ENCODE measurements at places on chromosomes 2 and 18.

DNA sequence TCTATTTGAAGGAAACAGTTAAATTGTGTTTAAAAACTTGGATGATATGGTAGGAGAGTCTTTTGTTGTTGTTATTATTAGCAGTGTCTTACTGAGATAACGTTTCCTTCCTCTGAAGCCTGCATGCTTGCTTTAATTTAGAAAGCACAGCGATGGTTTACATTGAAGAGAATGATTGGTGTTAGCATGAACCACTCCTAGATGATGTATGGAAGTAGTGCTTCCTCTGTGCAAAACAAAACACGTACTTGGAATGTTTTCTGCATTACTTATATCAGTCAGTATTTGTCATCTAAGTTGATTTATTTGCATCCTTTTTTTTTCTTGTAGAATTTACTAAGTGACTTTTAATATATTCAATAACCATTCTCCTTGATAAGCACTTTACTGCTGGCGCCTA, 89.0 kb downstream of the UGGT1 start:
- DNase-seq, result no peak

DNA sequence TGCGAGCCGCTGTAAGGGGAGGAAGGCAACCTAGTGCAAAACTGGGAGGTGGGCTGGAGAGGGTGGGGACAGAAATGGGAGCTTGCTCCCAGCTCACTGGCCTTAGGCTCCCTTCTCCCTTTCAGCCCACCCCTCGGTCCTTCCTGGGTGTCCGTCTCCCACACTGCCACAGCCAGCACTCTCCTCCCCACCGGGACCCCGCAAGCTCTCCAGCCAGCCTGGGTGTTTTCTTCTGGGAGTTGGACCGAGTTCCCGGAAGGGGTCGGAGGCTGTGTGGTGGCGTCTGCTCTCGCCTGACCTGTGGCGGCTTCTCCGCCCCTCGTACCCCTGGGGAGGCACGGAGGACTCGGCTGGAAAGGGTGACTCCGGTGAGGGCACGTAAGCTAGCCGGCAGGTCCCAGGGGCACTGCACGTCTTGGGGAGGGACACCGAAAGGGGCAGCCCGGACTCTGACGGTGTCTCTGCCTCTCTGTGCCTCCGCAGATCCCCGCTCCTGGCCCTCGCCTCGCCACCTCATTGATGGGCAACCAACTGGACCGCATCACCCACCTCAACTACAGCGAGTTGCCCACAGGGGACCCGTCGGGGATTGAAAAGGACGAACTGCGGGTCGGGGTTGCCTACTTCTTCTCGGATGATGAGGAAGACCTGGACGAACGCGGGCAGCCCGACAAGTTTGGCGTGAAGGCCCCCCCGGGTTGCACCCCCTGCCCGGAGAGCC, 1.1 kb downstream of the LRATD1 start:
- DNase-seq, result no peak

GRCh38 chr2:71243634-71244301, 16.9 kb upstream of the PAIP2B start:
- DNase-seq, result no peak

DNA sequence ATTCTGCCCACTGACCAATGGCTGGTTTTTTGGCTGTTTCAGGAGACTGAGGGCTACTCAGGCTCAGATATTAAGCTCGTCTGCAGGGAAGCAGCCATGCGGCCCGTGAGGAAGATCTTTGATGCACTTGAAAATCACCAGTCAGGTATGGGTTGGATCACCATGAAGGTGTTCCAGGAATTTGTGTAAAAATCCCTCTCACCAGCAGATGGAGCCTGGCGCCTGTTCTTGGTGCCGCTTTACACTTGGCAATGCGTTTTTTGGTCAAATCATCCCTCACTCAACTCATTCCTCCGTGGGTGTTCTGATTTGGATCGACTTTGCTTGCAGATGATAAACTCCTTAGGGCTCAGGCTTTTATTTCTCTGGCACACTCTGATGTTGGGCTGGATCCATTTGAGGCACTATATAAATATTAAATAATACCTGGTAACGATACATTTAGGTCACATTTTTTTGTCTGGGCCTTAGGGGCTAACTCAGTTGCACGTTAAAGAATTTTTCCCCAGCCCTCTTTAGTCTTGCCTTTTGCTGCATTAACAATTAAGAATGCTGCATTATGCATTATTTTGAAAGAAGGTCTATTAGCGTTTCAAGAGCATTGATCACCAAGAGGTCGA, 50.0 kb downstream of the HDHD2 start:
- peak; percentile 71 for DNase-seq

DNA sequence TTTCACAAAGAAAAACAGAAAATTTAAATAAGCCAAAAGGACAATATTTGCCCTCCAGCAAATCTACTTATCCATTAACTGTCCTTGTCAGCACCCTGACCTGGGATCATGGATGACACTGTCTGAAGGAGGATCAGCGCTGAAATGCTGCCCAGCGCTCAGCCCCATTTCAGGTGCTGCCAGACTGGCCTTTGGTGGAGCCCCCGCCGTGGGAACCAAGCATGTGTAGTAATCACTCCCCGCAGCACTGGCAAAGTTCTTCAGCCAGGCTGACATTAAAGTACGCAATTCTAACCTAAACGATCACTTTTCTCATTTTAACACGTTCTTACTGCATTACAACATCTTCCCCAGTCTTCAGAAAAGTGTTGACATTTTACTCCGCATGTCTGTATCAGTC, 108.6 kb upstream of the GPC1 start:
- DNase-seq, result no peak

- DNase-seq, result no peak
Measured at GRCh38 chr2:11874861-11875260, 128.4 kb downstream of the LPIN1 start.

GRCh38 chr2:148936857-148937450, 61.9 kb downstream of the KIF5C start:
- DNase-seq, result no peak

DNA sequence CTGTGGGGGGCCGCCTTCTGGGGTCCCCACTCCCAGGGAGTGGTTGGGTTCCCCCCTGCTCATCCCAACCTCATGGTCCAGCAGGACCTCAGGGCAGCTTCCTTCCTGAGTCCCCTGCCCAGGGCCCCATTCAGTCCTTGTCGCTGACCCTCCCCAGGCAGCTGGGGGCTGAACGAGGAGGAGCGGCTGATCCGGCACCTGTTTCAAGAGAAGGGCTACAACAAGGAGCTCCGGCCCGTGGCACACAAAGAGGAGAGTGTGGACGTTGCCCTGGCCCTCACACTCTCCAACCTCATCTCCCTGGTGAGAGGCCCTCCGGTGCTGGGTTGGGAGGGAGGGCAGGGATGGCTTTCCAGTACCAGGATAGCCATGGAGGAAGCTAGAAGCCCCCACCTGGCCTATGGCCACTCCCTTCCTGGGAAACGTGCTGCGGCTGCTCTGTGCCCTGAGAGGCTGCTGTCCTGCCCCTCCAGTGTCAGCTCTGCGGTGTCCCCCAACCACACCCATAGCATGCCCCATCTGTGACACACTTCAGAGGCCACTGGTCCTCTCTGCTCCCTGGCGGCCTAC, 497 bp downstream of the CHRND start:
- no peak for DNase-seq

- no peak for DNase-seq
Measured at GRCh38 chr2:166152064-166152463, 24.2 kb upstream of the SCN1A start.

DNA sequence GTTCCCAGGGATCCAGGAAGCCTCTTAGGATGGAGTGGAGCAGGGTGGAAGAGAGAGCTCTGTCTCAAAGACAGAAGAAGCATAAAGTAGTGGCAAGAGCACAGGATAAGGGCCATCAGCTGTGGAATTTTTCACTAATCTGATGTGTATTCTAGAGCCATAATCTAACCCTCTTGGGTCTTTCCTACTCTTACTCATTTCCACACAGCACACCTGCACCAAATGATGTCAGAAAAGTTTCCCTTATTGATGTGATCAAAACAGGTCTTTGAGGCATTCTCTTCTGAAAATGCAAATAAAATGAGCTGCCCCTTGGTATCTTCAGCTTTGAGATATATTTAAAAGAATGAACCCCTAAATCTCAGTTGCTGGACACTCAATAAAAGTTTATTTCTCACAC, 415.1 kb upstream of the CHST9 start:
- DNase-seq, result no peak

- DNase-seq, result no peak
Measured at GRCh38 chr2:3644246-3644525, 13.8 kb upstream of the ALLC start.

DNA sequence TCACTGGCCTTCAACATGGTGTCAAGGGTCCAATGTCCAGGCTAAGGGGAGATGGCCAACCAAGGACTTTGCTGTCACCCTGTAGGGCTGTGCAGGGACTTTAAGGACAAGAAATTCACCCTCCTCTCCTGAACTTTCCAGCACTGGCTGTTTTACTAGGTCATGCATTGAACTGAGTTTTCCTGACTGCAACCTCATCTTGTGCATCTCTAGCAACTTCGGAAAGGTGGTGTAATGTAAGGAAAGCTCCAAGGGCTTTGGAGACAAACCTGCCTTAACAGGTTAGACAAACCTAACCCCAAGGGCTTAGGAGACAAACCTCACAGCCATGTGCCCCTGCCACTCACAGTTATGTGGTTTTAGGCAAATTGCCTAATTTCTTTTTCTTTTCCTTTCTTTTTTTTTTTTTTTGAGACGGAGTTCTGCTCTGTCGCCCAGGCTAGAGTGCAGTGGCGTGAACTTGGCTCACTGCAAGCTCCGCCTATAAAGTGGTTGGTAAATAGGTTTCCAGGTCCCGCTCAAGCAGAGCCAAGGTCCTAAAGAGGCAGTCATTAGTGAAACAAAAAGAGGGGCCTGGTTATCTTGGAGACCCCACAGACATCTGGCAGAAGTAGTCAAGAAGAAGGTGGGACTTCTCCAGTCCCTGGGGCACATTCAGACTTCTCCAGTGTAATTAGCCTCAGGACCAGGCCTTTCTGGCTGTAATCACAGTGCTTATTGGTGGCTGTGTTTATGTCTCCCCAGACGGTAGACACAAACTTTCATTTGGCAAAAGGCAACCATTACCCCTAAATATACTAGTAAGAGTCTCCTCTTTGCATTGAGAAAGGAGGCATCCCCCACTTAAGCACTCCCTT, 37.6 kb upstream of the PMAIP1 start:
- DNase-seq, result no peak

DNA sequence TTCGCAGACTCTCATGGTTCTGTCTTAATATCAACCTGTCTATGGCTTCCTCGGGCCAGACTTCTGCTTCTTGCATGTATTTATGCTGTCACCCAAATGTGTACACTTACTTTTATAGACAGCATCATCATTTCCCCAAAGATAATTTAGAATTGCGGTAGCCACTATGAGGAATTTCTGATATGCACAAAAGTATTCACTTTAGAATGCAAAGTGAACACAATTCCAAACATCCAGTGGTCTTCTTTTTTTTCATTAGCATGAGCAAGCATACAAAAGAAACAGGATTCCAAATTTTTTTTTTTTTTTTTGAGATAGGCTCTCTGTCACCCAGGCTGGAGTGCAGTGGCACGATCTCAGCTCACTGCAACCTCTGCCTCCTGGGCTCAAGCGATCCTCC, 21.0 kb upstream of the MCFD2 start:
- DNase-seq, result no peak

DNA sequence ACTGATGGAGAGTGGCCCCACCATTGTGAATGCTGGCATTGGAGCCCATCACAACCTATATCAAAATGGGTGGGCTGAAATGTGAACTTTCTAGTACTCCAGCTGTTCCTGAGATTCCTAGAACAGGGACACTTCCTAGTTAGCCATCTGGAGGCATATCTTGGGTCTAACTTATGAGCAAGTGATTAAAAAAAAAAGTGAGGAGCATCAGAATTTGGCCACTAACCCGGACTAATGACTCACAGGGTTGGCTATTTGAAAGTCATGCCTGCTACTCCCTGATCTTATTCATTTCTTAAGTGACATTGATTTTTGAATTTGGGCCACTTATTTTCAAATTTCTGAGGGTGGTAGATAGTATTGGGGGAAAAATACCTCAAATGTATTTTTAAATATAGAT, 216.6 kb downstream of the HRH4 start:
- DNase-seq, result peak; percentile 79

- DNase-seq, result peak; percentile 73
Measured at GRCh38 chr2:174344716-174345461, 10.1 kb downstream of the SP9 start.

DNA sequence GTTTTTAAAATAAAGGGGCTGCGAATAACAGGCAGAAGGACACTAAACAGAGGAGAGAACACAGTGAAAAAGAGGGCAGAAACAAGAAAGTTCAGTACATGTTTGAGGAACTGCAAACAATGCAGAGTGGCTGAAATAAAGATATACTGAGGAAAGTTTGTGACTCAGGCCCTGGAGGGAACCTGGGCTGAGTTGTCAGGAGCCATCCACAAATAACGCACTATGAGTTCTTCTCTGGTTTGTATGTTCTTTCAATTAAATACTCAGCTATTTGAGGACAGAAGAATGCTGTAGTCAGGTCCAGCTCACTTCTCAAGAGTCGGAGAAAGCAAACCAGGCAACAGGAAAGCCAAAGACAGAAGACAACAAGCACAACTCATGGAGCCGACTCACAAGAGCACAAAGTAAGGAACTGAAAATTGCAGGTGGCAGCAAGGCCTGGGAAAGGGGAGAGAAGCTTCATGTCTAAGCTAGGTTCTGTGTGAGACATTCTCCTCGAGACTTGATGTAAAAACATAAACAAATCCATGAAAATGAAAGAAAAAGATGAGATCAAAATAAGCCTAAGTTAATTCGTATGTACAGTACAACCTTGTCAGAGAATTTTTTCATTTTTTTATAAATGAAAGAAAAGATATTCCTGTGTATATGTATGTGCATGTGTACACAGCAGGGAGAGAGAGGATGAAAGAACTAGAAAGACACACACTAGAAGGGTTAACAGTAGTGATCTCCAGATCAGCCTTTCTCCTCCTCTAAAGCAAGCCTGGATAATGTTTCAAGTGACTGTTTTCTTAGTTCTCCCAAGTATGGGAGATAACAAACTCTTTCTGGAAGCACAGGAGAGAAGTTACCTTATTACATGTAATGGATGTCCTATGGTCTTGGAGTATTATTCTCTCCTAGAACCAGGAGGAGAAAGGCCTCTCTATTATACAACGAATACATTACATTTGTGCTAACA, 41.5 kb downstream of the CHN1 start:
- DNase-seq, result no peak

- peak; percentile 65 for DNase-seq
Measured at GRCh38 chr2:238424313-238424700, 2.4 kb upstream of the ASB1 start.

Data from GM23248 (cell line).